ENCODE measurements at places on chromosomes 13 and 19.

- no peak for DNase-seq
Measured at GRCh38 chr19:29013325-29013724, 199.6 kb downstream of the UQCRFS1 start.

DNA sequence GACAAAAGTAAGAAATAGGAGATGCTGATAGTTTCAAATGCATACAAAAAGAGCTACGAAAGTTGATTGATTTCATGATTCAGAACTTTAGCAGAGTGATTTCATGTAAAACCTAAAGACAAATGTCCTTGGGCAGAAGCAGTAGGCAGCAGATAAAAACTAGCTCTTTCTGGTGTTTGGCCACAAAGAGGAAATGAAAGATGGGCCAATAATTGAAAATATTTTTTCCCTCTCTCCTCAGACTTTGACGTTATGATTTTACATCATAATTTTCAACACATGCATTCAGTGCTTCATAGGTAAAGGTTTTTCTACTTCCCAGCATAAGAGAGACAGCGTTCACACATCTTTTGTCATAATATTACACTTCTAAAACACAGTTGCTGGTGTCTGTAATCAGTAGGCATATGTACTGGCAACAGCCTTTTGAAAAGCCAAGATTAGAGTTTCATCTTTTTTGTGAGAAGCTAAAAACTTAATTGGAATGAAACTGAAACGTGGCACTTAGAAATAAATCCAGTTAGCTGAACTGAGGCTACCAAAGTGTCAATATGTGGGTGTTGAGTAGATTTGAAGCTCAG, 9.3 kb downstream of the SCEL start:
- DNase-seq = no peak

DNA sequence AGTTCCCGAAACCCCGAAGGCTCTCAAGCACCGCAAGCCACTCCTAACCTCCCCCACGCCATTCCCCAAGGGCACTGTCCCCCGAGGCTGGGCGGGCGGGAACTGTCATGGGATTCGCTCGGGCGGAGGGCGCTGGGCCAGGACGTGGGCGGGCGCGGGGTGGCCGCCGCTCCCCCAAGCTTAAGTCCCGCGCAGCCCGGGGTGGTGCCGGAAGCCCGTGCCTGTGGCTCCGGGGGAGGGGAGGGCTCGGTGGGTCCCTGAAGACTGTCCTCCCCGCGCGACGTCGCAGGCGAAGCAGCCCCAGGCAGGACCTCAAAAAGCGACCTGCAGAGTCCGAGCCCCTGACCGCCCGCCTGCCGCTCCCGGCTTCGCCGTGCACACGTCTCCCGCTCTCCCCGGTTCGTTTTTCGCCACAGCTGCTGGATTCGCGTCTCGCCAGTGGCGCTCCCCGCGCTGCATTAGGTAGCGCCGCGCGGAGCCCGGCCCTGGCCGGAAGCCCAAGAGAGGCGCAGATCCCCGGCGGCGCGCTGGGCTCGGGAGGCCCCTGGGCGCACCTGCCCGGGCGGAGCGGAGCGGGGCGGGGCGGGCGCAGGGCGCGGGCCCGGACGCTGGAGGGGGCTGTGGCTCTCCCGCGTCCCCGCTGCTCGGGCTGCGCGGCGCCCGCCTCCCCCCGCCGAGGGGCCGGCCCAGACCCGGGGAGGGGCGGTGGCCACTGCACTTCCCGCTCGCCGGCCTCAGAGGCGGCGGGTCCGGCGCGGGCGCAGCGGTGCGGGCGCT, at the start of gene FARP1:
Gene FARP1 (plus strand): TSS at position 715 of the 777 bp plus-strand sequence. CDS start 70,149 bp downstream, outside the sequence.
- DNase-seq = no peak

DNA sequence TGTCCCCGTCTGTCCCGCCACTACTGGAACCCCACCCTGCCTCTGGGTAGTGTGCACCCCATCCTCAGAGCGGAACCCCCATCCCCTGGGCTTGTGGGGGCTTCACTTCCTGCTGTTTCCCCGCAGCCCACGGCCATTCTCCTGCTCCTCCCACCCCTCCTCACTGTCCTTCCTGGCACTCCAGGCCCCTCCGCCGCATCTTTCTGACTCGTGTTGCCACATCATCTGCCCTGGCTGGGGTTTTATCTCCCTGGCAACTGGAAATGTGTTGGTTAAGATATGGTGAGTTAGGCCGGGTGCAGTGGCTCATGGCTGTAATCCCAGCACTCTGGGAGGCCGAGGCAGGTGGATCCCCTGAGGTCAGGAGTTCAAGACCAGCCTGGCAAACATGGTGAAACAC, 37.3 kb downstream of the KDM4B start:
- no peak for DNase-seq

DNA sequence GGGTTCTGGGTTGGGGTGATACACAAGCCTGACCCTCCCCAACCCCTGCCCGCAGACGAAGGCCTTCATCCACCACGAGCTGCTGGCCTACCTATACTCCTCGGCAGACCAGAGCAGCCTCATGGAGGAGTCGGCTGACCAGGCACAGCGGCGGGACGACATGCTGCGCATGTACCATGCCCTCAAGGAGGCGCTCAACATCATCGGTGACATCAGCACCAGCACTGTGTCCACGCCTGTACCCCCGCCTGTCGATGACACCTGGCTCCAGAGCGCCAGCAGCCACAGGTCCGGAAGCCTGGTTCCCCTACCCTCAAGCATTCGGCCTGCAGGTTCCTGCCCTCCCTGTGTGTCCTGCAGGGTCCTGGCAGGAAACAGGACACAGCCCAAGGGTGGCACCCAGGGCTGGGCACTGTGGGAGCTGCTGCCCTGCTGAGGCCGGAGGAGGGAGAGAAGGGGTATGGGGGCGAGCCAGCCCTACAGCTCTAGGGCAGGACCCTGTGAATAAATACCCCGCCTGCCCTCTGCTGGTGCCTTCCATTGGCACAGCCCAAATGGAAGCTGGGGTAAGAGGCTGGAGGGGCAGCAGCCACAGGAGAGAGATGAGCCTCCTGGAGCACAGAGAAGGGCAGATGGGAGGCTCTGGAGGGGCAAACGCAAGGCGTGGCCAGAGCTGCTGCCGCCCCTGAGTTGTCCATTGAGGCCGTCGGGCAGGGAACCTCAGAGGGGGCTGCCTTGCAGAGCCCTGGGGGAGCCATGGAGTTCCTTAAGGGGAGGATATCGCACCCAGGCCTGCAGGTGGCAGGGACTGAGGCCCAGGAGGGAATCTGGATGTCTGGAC, 6.8 kb downstream of the TMED1 start:
- no peak for DNase-seq
